Amygdala (tissue), 56 donors: ENCODE measurements at places on chromosomes 2 and 18.

- no peak for DNase-seq
These were observed 38.5 kb downstream of the TRAF3IP1 start for GRCh38 chr2:238358769-238359168.

DNA sequence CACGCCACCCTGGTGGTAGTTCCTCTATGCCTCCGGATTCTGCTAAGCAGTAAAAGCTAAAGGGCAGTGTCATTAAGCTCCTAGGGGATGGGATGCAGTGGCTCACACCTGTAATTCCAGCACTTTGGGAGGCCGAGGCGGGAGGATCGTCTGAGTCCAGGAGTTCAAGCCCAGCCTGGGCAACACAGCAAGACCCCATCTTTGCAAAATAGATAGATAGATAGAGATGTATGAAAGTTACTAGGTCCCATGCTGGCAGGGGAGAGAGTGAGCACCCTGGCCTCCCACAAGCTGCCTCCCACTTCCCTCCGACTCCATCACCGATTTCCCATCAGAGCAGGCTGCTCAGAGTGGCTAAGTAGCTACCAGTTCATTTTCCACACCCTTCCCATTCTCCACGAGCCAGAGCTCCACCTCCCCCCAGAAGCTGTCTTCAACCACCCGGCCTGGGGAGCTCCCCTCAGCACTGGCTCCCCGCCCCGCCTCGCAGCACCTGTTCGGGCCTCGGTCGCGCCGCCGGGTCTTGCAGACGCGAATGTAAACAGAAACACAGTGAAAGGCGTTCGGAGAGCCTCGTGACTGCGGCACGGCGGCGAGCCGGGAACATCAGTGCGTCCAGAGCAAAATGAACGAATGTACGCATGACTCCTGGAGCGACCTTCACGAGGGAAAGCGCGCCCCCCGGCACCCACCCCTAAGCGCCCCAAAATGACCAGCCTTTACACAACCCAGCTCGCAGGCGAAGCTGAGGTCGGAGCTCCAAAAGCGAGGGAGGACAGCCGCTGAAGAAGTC lies 598 bp upstream of the CEP68 start:
- DNase-seq: peak; percentile 82

DNA sequence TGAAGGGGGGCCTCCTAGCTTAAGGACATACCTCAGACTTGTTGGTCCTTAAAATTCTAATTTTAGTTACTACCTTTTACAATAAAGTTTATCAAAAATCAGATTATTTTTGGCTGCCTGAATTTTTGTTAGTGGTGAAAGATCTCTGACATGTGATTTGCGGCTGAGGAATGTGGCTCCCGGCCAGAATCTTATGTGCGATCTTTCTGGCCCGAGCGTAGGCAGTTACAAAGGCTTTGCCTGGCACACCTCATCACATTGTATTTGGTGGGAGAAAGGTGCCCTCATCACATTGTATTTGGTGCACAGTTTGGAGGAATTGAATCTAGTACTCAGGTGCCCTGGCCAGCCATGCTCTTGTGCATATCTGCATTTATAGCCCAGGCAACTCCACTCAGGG lies 289.1 kb downstream of the GULP1 start:
- DNase-seq: no peak

DNA sequence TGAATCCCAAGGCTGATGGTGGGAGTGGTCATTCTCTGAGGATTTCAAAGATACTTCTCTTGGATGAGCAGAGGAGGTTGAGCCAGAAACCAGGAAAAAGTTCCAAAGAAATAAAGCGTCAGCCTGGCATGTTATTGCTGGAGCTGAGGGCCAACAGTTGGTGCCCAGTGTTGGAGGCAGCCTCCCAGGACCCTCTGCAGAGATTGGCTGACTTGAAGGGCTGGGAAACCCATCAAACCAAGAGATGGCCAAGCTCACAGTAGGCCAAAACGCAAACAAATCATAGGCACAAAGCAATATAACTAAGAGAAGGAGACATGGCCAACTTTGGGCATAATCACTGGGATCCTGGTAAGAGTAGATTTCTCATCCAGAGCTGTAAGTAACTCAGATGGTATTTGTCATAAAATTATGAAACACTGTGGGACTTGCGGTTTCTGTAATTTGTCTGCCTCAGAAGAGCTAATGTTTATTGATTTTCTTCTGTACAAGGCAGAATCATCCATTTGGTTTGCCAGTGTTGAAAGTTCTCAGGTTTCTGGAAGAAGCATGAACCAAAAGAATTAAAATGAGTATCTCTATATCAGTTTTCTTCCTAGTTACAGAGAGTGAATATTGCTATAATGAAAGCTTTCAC lies 108.3 kb downstream of the ATL2 start:
- DNase-seq: no peak

DNA sequence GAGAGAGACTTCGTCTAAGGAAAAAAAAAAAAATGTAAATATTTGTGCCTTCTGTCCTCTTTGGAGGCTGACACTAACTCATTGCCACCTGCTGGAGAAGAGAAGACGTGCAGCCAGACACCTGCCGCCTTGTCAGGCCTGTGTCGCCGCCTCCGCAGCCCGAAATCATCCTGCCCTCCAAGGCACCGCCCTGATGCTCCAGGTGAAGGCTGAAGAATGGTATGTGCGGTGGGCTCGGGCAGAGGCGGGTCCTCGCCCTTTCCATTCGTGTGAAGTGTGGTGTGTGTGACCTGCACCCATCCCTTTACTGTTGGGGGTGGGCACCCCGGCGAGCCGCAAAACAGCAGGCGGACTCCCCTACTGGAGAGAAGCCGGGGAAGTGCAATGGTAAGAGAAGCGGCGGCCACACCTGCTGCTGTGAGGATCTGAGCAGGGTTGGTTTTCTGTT lies 60.4 kb downstream of the FAM161A start:
- no peak for DNase-seq

DNA sequence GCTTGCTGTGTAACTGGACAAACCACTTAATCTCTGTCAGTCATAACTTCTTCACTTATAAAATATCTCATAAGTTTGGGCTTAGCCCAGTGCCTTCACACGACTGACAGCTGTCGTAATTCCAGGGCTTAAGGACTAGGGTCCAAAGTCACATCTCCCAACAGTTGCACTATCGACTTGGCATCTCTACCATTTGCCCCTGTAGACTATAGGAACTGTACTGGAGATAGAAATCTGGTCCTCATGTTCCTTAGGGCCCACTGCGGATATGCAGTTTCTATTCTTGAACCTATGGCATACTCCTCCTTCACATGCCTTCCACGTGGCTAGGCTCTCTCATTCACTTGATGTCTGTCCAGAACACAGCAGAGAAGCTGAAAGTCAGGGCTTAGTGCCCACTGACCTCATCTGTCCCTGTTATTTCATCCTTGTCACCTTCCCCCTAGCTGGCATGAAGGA lies 2.7 kb downstream of the ABHD1 start:
- no peak for DNase-seq

GRCh38 chr2:27029051-27029450 lies 3.7 kb upstream of the TMEM214 start:
- DNase-seq: no peak

DNA sequence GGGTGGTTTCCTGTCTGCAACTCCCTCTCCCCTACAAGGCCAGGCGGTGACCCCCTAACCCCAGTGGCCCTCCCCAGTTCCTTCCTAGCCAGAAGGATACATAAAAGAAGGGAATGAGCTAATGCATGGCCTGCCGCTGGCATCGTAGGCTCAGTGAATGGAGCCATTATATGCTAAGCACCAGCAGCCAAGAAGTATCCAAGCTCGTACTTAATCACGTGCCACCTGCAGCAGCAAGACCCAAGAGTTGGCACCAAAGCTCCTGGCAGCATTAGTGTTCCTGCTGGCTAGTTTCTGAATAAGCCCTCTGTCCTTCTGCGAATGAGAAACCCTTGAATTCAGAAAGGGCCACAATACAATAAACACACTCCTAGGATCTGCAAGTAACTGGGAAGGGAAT lies 4.3 kb downstream of the DBI start:
- DNase-seq: peak; percentile 77

GRCh38 chr18:80183273-80184050 lies 63.9 kb downstream of the PARD6G start:
- DNase-seq: no peak

- DNase-seq: no peak
These were observed 65.4 kb downstream of the TRIP12 start for GRCh38 chr2:229856413-229856812.

GRCh38 chr2:40404517-40404916 lies 47.4 kb downstream of the SLC8A1 start:
- no peak for DNase-seq
